ENCODE measurements at places on chromosomes 3 and 15.

DNA sequence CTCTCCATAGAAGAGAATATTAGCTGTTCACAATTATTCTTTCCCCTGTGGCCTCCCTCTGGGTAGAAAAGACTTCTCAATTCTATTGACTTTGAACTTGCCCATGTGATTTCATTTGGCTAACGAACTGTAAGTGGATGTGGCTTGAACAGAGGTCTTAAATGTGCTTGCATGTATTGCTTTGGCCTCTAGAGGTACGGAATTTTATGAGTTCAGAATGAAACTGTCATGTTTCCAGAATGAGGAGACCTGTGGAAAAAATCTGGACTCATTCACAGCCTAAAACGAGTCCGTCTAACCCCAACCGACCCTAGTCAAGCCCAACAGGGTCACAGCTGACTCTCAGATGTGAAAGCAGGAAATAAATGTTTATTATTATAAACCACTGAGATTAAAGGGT lies 596.7 kb upstream of the UBE2E2 start:
- no peak overlapping the region for H3K4me3 ChIP-seq
- no peak for DNase-seq
- no peak overlapping the region for H3K27ac ChIP-seq
- H3K27me3 ChIP-seq = no peaks in the 10 kb centered on the region
- H3K4me1 ChIP-seq = no peaks in the 10 kb centered on the region
- no peaks in the 10 kb centered on the region for H3K36me3 ChIP-seq

DNA sequence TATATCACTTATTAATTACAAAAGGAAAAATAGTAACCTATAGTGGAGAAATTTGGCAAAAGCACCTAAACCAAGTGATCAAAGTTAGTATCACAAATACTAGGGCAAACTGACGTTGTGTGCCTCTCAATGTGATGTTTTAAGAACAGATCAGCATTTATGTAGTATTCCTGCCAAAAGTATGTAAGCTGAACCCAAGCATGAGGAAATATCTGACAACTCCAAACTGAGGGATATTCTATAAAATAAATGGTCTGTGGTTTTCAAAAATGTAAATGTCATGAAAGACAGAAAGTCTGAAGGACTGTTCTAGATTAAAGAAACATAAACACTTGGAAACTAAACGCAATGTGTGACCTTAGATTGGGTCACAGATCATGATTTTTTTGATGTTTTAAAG lies 34.3 kb upstream of the PIK3CA start:
- H3K27me3 ChIP-seq = no peaks in the 10 kb centered on the region
- H3K27ac ChIP-seq = no peak overlapping the region
- H3K36me3 ChIP-seq = no peaks in the 10 kb centered on the region
- no peaks in the 10 kb centered on the region for H3K4me1 ChIP-seq

GRCh38 chr15:39583596-39584265 lies 2.9 kb downstream of the THBS1 start:
- H3K4me3 ChIP-seq = no peak overlapping the region
- no peaks in the 10 kb centered on the region for H3K36me3 ChIP-seq
- H3K27me3 ChIP-seq = no peaks in the 10 kb centered on the region
- DNase-seq = peak; percentile 6
- H3K27ac ChIP-seq = no peak overlapping the region

DNA sequence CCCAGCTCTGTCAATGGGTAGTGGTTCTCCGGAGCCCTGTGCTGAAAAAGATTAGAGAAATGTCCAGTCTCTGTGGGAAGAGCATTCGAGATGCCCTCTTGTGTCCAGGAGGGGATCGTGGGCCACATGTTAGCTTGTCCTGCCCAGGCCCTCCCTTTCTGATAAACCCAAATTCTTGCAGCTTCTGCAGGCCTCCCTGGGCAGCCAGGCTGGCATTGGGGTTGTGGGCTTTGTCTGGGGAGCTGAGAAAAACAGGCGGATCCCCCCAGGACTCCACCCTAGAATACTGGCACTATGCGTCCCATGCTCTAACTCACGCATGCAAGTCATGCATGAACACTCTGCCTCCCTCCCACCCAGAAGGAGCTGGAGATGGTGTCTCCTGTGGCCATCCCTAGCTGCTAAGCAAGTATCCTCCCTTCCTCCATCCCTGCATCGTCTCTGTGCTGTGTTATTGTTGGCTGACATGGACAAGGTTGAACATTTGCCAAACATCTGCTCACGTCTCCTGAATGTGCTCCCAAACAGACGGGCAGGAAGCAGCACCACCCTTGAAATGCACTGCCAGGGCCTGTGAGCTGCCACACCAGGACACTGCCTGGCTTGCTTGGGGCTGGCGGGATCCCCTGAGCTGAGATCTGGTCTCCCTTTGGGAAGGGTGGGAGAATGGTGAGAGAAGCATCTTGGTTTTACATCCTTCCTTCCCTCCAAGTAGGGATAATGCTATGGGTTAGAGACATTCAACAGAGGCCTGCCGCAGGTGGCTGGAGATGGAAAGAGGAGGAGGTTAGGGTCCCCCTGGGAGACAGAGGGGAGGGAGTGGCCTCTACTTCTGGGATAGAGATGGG lies 26.5 kb downstream of the CFAP161 start:
- H3K4me3 ChIP-seq = no peak overlapping the region
- H3K36me3 ChIP-seq = no peaks in the 10 kb centered on the region
- no peak overlapping the region for H3K27ac ChIP-seq
- no peak for DNase-seq
- no peaks in the 10 kb centered on the region for H3K27me3 ChIP-seq
- H3K4me1 ChIP-seq = peaks cover 7% of the 10 kb centered on the region

DNA sequence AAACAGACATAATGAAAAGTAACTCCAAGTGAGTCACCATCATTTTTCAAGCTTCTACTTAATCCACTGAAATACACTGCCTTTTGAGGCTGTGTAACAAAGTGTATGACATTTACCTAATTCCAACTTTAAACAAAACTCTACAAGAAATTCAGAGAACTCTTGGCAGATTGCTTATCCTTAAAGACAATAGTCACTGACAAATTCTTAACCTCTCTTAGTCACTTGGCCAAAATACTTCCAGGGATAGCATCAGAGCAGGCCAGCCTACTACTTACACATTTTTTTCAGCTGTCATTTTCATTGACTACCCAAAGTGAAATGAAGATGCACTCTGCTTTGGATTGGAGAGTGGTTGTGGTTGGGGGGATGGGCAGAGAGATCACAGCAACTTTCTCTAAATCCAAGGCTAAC lies 3.6 kb downstream of the WWTR1 start:
- no peaks in the 10 kb centered on the region for H3K27me3 ChIP-seq
- DNase-seq = no peak
- no peak overlapping the region for H3K4me3 ChIP-seq
- H3K27ac ChIP-seq = no peak overlapping the region
- H3K36me3 ChIP-seq = no peaks in the 10 kb centered on the region
- H3K4me1 ChIP-seq = no peaks in the 10 kb centered on the region

All from DND-41 (cell line).